Activated T-helper 2 cell treated with anti-CD3 and anti-CD28 coated beads, Interferon-gamma antibody, Interleukin-2, Interleukin-4, amounts not matched to agents 10 μg/mL and 5 μg/mL and 100 μg/mL, durations not matched to agents 14 hours and 24 hours and 36 hours (primary cell): ENCODE measurements at places on chromosomes 3 and 15. TPM values are rescaled to one million over a fixed set of nuclear protein-coding genes. Genes with fewer than 3 reads are reported as not detected.

GRCh38 chr3:53089511-53089910, 40.7 kb downstream of the RFT1 start:
- no peak overlapping the region for H3K4me3 ChIP-seq
- peaks cover 21% of the 10 kb centered on the region for H3K36me3 ChIP-seq
- H3K4me1 ChIP-seq, result no peaks in the 10 kb centered on the region
- H3K27ac ChIP-seq, result no peak overlapping the region
- no peak for DNase-seq

- H3K27me3 ChIP-seq, result peaks cover 15% of the 10 kb centered on the region
- DNase-seq, result no peak
- peaks cover 4% of the 10 kb centered on the region for H3K4me1 ChIP-seq
- no peaks in the 10 kb centered on the region for H3K36me3 ChIP-seq
Measured at GRCh38 chr15:69656271-69657030, 203.8 kb downstream of the RPLP1 start.

DNA sequence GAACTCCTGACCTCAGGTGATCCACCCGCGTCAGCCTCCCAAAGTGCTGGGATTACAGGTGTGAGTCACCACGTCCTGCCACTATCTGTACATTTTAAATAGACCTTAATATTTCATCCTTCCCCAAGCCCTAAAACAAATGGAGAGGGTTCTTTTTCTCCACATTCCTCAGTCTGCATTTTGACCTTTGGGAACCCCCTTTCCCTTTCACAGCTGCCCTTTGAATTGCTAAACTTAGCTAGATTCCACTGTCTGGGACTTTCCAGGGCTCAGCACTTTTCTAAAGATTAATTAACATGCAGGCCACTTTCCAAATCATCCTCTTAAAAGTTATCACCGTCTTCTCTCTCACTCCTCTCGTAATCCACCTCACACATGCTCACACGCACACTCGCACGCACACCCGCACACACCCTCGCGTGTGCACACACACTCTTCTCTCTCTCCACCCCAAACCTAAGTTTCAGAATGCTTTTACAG, 124.2 kb downstream of the TMCO5A start:
- no peaks in the 10 kb centered on the region for H3K36me3 ChIP-seq
- H3K27ac ChIP-seq, result no peak overlapping the region
- H3K27me3 ChIP-seq, result peaks cover 26% of the 10 kb centered on the region

DNA sequence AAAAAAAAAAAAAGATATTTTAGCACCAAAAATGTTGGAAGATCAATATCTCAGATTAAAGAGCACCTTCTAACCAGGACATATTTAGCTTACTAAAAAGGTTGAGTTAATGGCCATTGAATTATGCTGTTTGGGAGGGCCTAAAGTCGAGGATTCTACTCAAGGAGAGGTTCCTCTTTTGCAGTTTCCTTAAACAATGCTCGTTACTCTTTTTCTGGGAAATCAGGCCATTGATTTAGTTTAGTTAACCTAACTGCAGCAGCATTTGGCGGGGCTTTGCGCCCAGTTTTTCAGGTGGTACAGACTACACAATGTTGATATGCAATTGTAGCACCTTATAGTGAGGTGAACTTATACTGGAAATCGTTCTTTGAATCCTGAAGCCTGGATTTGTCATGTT, 6.8 kb downstream of the ABHD2 start:
- no peak overlapping the region for H3K4me3 ChIP-seq
- no peaks in the 10 kb centered on the region for H3K27me3 ChIP-seq
- peaks cover 36% of the 10 kb centered on the region for H3K4me1 ChIP-seq
- no peak for DNase-seq
- no peak overlapping the region for H3K27ac ChIP-seq
- H3K36me3 ChIP-seq, result peaks cover 28% of the 10 kb centered on the region

DNA sequence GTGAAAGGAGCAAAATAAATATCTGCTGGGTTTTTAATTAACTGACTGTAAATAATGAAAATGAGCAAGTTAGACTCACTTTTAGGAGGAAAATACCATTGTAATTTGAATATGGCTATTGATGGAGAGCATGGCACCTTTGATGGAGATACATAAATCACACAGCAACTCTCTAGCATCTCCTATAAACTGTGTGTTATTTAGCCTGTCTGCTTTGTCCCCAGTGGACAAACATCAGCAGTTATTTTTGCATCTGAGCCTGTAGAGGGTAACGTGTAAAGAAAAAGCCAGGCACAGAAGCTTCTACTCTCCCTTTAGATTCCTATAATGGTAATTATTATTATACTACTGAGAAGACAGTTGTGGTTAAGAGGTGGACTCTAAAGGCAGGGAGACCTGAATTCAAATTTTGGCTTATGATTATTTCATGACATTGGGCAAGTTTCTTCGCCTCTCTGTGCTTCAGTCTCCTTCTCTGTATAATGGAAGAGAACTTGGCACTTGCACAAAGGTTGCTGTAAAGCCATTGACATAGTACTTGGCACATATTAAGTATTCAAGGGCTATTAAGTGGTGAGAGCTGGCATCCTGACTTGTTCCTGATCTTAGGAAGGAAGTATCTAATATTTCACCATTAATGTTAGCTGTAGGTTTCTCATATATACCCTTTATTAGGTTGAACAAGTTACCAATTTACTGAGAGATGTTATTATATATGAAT, 289.5 kb upstream of the TRIM42 start:
- no peak for DNase-seq
- H3K36me3 ChIP-seq, result no peaks in the 10 kb centered on the region
- H3K27me3 ChIP-seq, result no peaks in the 10 kb centered on the region
- H3K27ac ChIP-seq, result no peak overlapping the region
- no peaks in the 10 kb centered on the region for H3K4me1 ChIP-seq

The CFAP92 gene
- 0.37 TPM in 1 of 2 replicates, not detected in the other for total RNA-seq
